T-cell (primary cell): ENCODE measurements at places on chromosomes 13 and 19. TPM values are rescaled to one million over a fixed set of nuclear protein-coding genes. Genes with fewer than 3 reads are reported as not detected.

ZNF613 gene
- 7.3 TPM for total RNA-seq

ZNF83 gene
- total RNA-seq = 84.6 TPM

OR4F17 gene
- not detected for total RNA-seq

FXYD5 gene
- total RNA-seq = 502 TPM

ZNF91 gene
- total RNA-seq = 80.4 TPM

SIGLEC12 gene
- not detected for total RNA-seq

DZIP1 gene
- total RNA-seq = 0.10 TPM

- DNase-seq = no peak
Measured at GRCh38 chr19:38145623-38146022, 78.4 kb downstream of the DPF1 start.

DNA sequence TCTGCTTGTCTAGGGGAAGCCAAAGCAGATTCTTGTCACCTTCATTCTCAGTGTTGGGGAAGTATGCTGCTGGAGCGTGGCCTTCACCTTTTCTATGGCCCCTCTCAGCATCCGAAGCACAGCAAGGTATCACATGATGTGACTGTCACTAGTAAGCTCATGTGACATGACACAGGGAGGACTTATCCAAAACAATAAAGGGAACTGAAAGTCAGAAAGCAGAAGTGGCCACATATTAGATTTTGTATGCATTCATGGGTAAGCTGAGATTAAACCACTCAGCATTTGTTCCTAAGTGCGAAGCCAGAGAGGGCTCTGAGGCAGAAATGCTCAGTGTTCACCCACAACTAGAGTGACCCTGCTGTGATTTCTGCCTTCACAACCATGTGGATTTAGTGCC is 72.8 kb upstream of the PCDH8 start:
- DNase-seq = no peak

DNA sequence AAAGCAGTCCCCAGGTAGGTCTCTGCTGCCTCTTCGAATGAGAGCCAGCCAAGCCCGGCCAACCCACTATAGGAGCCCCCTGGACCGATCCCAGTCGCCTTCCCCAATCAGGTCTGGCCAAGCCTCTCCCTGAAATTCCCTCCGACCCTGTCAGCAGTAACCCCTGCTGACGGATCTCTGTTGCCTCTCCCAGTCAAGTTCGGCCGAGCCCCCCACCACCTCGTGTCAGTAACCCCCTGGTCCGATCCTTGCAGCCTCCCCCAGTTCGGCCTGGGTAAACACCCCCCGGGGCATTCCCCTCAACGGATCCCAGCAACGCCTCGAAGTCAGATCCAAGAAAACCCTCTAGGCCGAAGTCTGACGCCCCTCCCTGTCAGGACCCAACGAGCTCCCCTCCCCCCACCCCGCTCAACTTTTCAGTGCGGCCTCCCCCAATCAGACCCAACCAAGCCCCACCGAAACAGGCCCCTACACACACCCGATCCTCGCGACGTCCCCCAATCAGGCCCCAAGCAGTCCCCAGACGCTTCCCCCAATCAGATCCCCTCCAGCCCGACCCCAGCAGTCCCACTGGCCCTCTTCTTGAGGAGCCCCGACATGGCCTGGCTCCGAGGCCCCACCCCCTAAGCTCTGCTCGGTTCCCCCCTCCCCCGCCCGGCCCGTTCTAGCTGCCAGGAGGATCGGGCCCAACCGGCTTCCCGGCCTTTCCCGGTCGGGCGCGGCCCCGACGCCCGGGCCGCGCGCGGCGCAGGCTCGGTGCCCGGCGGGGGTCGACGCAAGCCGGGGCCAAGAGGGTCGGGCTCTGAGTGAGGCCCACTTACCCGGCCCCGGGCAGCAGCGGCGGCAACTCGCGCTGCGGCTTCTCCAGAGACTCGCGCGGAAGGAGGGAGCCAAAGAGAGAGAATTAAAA is 1.8 kb downstream of the TNPO2 start:
- peak; percentile 46 for DNase-seq

DNA sequence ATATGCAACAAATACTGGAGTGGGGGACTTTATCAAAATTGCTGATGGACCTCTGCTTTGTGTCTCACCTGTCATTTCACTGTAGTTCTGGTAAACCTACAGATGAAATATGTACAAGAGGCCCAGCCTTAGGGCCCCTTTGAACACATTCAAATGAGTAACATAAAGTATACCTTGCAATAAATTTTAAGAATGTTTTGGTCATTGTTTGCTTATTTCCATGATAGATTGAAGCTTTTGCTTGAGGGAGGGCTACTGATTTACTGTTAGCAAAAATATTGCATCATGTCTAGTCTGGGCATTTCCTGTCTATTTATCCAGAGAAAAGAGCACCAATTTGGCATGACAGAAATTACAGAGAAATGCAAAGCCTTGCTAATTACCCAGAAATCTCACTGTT is 705.5 kb upstream of the PCDH9 start:
- no peak for DNase-seq

GRCh38 chr19:10007371-10008183 is 2.7 kb downstream of the COL5A3 start:
- no peak for DNase-seq

- DNase-seq = no peak
Measured at GRCh38 chr13:43153436-43154090, 130.2 kb downstream of the DNAJC15 start.

DNA sequence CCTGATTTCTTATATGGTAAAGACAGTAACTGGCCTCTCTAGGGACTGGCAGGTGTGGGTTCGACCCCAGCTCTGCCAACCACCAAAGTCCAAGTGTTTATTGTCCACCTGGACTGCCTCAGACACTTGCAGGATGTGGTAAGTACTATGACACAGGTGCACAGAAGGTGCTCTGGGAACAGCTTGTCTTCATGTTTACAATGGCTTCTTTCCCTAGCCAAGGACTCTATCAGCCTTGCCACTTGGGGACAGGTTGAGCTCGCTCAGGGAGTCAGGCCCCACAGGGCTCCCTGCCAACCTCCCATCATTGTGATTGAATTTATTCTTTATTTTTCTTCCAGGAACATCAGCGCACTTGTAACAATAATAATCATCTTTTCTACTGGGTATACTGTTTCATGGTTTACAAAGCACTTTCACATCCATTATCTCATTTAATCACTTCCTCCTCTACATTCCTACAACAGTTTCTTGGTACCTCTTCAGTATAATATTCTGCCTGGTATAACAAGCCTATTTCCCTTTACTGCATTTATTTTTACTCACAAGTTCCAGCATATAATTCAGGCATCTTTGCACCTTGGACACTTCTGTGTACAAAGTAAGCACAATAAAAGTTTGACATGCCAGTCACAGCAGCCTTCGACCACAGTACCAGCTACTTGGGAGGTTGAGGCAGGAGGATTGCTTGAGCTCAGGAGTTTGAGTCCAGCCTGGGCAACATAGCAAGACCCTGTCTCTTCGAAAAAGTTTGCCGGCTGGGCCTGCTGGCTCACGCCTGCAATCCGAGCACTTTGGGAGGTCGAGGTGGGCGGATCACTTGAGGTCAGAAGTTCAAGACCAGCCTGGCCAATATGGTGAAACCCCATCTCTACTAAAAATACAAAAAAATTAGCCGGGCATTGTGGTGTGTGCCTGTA is 24.2 kb upstream of the GATAD2A start:
- no peak for DNase-seq

- DNase-seq = no peak
Measured at GRCh38 chr19:1116726-1117581, 13.2 kb downstream of the GPX4 start.

DNA sequence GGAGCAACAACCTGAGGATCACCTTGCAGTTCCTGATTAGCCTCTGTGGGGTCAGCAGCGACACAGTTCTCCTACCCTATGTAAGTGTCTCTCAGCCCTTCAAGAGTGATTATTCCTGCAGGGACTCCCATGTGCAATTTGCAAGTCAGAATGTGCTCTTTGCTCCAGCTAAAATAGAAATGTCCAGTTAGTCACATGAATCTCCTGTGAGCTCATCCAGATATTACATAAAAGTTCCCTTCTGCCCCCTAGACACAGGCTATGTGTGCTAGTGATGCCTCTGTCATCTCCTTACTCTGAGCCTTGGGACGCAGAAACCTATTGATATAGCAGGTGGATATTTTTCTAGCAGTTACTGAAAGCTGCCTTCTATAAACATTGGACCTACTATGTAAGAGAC is 105.5 kb downstream of the ZAR1L start:
- DNase-seq = no peak

GRCh38 chr13:37047032-37047431 is 12.5 kb downstream of the SUPT20H start:
- no peak for DNase-seq

DNA sequence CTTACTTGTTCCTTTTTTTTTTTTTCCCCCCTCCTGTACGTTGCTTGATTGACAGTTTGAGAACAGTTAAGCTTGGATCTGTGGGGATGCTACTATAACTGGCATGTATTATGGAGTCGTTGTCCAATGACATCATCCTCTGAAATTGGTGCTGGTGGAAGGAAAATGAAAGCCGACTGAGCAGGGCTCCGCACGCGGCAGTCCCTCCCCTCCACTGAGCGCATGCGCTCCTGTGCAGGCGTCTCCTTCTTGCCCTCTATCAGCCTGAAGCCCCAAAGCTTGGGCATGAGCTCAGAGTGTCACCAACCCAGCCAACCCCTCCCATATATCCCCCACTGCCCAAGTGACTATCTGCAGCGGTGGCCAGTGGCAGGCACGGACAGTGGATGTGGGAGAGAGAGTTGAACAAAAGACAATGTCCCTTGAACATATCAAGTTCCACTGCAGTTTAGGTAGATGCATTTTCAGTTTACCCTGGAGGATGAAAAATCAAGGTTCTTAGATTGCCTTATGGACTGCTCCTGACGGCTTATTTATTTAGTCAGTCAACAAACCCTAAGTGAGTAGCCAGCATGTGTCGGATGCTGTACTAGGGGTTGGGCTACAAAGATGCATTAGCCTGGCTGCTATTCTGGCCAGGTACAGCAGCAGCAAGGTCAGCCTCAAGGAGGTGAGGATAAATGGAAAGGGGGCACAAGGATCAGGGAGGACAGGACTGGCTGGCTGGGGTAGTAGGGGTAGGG is 20.8 kb downstream of the MBNL2 start:
- DNase-seq = no peak

- no peak for DNase-seq
Measured at GRCh38 chr13:75295201-75295600, 186.8 kb downstream of the TBC1D4 start.

DNA sequence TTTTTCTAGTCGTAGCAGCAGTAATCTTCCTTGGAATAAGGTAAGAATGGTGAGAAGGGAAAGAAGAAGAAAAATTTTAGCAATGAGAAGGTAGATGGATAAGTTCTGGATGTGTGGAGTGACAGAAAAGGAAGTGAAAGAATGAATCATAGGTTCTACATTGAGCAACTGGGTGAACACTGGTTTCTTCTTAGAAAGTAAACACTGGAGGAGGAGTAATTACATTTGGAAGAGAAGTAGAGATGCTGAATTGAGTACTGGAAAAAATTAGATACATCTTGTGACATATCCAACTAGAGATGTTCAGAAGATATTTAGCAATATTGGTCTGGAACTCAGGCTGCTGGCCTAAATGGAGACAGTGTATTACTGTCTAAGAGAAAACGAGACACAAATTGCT is 148.5 kb downstream of the GPC5 start:
- no peak for DNase-seq

- DNase-seq = no peak
Measured at GRCh38 chr13:82772816-82773215, 1109.5 kb downstream of the SLITRK1 start.

DNA sequence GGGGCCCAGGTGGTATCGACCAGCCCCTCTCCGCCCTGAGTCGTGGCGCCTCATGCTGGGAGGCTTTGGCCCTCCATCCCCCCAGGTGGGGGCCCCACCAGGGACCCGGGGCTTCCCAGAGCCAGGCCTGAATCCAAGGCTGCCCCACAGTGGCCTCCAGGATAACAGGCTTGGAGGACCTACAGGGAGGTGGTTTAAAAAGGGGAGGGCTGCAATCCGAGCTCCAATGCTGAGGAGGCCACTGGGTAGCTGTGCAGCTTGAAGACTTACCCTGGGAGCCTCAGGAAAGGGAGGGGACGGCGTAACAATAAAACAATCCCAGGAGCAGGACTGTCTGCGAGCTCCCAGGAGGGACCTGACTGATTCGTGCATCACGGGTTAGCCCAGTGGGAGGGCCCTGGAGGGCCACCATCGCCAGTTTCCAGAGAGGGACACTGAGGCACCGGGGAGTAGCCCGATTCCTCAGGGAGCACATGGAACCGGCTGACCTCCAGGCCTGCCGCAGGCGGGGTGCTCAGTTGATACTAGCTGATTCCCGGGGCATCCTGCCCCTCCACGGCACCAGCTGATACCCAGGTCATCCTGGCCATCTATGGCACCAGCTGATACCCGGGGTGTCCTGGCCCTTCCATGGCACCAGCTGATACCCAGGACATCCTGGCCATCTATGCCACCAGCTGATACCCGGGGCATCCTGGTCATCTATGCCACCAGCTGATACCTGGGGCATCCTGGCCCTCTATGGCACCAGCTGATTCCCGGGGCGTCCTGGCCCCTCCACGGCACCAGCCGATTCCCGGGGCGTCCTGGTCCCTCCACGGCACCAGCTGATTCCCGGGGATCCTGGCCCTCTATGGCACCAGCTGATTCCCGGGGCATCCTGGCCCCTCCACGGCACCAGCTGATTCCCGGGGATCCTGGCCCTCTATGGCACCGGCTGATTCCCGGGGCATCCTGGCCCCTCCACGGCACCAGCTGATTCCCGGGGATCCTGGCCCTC is 3.7 kb upstream of the C2CD4C start:
- DNase-seq = no peak

GRCh38 chr19:45331411-45331810 is 8.7 kb upstream of the CKM start:
- DNase-seq = no peak

DNA sequence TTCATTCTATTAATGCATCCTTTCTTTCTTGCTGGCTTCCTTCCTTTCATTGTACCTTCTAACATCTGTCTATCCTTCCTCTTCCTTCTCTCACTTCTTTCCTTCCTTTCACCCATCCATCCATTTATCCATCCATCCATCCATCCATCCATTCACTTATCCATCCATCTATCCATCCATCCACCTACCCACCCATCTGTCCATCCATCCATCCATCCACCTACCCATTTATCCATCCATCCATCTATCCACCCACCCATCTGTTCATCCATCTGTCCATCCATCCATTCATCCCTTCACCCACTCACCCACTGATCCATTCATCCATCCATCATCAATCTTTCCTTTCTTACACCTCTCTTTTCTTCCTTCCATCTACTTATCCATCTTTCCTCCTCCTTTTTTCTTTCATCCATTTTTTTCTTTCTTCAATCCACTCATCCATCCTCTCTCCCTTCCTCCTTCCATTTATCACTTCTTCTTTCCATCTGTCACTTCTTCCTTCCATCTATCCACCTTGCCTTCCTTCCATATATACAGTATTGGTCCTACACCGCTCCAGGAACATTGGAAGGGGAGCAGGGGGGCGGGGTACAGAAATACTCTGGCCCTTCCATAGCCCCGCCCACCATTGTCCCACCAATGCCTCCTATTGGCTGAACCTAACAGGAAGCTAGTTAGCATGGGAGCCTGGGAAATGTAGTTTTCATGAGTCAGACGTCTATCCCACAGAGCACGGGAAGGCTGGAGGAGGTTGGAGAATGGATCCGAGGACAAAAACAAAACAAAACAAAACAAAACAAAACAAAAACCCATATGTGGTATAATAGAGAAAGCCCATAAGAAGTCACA is 45.9 kb downstream of the MBD3L1 start:
- no peak for DNase-seq
